ENCODE measurements at places on chromosomes 4 and X.

- no peak for DNase-seq
Observed at GRCh38 chrX:130975947-130976346, 72.9 kb upstream of the ENOX2 start.

GRCh38 chrX:13432414-13433297 is 112.8 kb upstream of the ATXN3L start:
- no peak for DNase-seq

- no peak for DNase-seq
Observed at GRCh38 chr4:92253986-92254671, 49.6 kb upstream of the GRID2 start.

GRCh38 chrX:155314260-155314659 is 20.2 kb downstream of the CLIC2 start:
- DNase-seq = no peak

- DNase-seq = no peak
Observed at GRCh38 chr4:79315891-79316290, 10.0 kb downstream of the NAA11 start.

DNA sequence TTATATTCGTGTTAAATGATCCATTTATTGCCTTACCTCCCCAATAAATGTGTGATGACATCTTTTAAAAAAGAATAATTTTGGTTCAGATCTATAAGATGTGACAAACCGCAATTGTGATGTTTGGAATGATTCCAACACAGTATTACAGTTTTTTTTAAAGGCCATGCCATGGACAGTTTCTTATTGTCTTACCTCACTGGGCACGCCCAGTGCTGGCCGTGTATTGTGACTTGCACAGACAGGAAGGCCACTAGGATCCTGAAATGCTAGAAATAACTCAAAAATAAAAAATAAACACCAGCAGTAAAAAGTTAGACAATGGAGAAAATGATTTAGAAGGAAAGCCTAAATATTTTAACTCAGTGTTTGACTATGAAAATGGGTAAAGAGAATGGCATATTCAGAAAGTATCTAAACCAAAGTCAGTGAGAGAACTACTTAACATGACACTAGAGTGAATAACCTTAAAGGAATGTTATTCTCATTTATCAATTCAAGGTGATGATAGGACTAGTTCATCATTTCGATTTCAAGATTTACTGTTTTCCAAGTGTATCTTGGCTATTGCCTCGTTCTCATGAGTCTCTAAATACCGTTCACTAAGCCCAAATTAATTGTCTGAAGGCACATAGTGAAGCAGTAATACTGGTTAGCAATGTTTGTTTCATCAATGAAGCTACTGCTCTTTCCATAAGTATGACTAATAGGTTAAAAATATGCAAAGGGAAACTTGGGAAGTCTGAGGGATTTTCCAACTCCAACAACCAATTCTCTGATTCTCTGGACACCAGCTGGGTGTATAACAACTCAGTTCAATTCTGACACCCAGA is 46.1 kb upstream of the VEGFC start:
- no peak for DNase-seq

DNA sequence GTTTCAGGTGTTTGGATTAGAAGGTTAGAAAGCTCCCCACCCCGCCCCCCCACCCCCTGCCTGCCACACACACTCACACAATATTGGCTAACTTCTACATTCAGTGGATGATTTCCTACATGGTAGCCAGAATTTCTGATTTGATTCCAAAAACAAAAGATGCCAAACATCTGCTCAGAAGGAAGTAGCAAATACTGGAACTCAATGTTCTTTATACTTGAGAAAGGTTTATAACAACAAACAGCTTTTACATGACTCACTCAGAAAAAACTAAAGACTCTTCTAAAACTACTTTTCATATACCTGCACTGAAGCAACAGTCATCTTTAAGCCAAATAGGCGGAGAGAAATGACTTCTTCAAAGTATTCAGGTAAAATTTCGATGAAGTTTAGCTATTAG is 750.5 kb upstream of the POU3F4 start:
- DNase-seq = no peak

- DNase-seq = no peak
Observed at GRCh38 chr4:95619525-95620443, 71.0 kb upstream of the UNC5C start.

DNA sequence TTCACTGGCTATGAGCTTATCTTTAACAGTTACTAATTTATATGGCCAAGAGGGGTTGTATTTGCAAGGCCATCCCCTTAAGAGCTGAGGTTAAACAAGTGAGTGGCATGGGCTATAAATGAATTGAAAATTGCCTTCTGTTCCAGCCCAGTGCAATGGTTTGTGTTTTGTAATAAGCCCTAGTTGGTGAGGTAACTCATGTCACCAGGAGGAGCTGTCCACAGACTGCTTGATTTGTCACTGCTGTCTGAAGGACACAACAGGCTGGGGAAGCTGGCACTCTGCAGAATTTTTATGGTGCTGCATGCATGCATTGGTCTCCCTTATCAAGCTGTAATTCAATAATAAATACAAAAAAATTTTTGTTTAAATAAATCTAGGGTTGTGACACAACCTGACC is 223.8 kb downstream of the IL1RAPL2 start:
- DNase-seq = no peak

DNA sequence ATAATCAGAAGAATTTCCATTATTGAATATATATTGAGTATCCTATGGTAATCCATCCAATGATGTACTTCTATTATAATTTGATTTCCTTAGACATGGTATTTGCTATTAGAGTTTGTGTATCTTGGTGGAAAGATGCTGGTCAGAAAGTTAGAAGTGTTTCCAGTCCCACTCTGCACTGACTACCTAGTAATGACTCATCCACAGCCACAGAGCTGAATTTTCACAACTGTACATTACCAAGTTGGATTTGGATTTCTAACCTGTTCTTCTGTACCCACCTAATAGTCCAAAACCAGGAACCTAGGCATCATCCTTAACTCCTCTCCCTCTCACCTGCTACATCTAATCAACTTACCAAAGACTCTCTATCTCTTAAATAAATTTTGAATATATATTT is 145.4 kb downstream of the REELD1 start:
- DNase-seq = no peak

GRCh38 chr4:5238173-5238572 is 186.9 kb downstream of the STK32B start:
- DNase-seq = no peak

GRCh38 chr4:44679060-44679459 is 840 bp downstream of the GUF1 start:
- no peak for DNase-seq

DNA sequence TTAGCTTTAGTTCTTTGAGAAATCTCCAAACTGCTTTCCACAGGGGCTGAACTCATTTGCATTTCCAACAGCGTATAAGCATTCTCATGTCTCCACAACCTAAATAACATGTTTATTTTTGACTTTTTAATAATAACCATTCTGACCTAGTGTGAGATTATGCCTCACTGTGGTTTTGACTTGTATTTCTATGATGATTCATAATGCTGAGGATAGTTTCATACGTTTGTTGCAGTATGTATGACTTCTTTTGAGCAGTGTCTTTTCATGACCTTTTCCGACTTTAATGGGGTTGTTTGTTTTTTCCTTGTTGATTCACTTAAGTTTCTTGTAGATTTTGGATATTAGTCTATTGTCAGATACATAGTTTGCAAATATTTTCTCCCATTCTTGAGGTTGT is 1833.0 kb upstream of the PCDH10 start:
- no peak for DNase-seq

DNA sequence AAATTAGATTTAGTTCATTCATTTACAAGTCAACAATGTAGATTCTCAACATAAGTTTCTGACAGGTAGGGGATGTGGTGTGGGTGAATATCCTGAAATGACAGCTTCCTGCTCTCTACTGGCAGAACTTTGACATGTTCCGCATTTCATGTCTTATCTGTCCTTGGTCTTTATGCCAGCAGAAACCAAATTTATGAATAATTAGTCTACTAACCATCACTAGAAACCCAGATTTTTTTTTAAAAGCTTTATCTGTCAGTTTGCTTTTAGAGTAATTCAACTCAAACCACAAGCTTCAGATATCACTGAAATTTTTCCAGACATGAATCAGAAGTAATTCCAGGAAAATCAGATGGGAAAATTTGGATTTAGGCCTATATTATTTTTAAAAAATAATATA is 17.9 kb downstream of the COQ2 start:
- DNase-seq = no peak

GRCh38 chrX:76420237-76420636 is 7.3 kb upstream of the MAGEE1 start:
- DNase-seq = no peak

GRCh38 chr4:139922406-139923024 is 231.5 kb downstream of the MAML3 start:
- no peak for DNase-seq

- DNase-seq = no peak
Observed at GRCh38 chr4:144674711-144675110, 28.8 kb downstream of the HHIP start.

GRCh38 chr4:16377887-16378286 is 151.6 kb upstream of the TAPT1 start:
- DNase-seq = no peak

GRCh38 chrX:149531599-149531998 is 9.2 kb upstream of the EOLA1 start:
- DNase-seq = no peak

DNA sequence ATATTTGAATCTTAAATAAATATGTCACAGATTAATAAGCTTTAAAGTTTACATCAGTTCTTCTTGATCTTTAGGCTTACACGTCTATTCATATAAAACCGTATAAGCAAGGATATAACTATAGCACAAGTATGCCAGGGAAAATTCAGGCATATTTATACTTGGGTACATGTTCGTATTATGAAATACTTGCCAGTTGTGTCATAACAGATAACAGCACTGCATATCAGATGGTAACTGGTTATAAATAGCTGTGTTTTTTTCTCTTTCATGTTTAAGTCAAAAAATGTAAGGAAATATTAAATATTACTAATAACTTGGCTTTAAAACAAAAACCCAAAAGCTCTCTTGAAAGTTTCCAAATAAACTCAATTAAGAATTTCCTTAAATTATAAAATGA is 17.5 kb downstream of the BRWD3 start:
- no peak for DNase-seq

DNA sequence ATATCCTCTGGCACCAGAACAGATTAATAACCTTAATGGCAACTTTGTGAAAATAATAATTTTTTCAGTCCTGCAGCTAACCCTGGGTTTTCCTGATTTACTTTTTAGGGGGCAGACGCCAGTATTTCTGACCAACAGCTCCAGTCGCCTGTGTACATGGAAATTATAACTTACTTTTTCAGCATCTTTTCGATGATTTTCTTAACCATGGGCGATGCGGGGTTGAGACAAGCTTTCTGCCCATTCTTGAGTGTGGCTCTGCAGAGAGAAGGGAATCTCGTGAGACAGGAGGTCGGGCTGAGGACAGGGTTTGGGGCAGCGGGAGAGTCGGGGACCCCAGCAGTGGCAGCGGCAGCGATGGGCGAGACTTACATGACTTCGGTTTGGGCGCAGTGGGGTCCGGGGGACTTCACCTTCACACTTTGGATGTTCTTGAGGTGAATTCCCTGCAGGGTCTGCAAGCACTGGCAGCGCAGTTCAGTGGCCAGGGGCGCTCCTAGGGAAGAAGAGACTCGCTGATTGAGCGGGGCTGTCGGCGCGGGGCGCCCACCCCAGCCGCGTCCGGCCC is 484 bp downstream of the CXCL2 start:
- peak; percentile 48 for DNase-seq

GRCh38 chr4:106868381-106869035 is 167.6 kb downstream of the DKK2 start:
- DNase-seq = no peak

DNA sequence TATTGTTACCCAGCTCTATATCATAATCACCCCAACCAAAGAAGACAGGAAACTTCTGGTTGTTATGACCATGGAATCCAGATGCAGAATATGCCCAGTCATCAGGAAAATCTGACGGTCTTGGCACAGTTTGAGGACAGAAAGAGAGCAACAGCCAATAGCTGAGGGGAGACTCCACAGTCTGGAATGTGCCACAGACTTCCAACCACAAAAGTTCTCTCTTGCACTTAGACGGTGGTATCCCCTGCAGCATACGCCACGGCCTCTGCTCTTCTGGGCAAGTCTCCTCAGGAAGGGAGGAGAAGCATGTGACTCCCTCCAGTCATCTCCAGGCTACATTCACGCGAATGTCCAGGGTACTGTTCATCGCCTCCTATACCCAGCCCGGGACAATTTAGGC is 18.4 kb downstream of the ZNF827 start:
- DNase-seq = no peak

- no peak for DNase-seq
Observed at GRCh38 chrX:15985937-15986336, 131.3 kb upstream of the AP1S2 start.

DNA sequence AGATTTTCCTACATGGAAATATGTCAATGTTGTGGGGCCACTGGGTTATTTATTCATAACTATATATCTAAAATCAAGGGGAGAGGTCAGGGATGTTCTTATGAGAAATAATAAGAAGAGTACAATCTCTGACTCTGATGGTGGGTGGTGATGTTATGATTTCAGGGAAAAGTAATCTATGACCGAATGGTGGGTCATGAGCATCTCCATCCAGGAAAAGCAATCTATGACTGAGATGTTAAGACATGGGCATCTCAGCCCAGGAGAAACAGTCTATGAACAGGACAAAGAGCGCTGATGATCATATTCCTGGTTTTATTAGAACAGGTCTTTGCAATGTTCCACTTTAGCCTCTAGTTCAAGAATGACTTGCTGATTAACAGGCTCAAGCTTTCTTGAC is 137.1 kb downstream of the ARSF start:
- DNase-seq = no peak

- no peak for DNase-seq
Observed at GRCh38 chrX:123267220-123267619, 83.1 kb downstream of the GRIA3 start.

GRCh38 chr4:170169699-170170098 is 79.9 kb upstream of the AADAT start:
- DNase-seq = no peak

- no peak for DNase-seq
Observed at GRCh38 chr4:31682796-31683195, 962.6 kb downstream of the PCDH7 start.

GRCh38 chr4:16591272-16591826 is 307.1 kb downstream of the LDB2 start:
- DNase-seq = no peak

GRCh38 chr4:40845154-40845835 is 95.5 kb downstream of the NSUN7 start:
- no peak for DNase-seq

DNA sequence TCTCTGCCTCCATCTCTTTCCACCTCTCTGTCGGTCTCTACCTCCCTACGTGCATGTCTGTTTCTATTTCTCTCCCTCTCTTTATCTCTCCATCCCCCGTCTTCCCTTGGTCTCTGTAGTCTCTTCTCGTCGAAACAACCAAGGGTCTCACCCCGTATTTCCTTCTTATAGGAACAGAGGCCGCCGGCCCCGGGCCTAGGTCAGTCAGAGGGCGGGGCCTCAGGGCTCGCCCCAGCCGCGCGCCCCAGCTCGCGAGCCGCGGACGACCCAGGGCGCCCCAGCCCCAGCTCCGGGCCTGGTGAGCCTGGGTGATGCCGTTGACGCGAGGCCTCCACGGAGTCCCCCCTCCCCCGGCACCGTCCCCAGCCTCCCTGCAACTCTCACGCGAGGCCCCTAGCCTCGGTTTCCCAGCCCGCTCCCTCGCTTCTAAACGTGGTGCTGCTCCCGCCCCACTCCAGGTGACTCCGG is 6.6 kb downstream of the TIMM17B start:
- peak; percentile 54 for DNase-seq

Measured in right kidney (tissue), 9 donors.